ENCODE measurements at places on chromosomes 5 and 9. TPM values are rescaled to one million over a fixed set of nuclear protein-coding genes. Genes with fewer than 3 reads are reported as not detected.

TRIM36 gene
- total RNA-seq, result 42.6 TPM

NR2F1 gene
- total RNA-seq, result 21.1 TPM

MARVELD2 gene
- 13.7 TPM for total RNA-seq

SMIM3 gene
- 24.6 TPM for total RNA-seq

MSMP gene
- total RNA-seq, result not detected

TAF11L10 gene
- not detected for total RNA-seq

SLC6A7 gene
- total RNA-seq, result not detected

CFAP90 gene
- total RNA-seq, result 0.22 TPM

SURF2 gene
- 19.6 TPM for total RNA-seq

CDKN2AIPNL gene
- total RNA-seq, result 78.9 TPM

NDUFS6 gene
- total RNA-seq, result 54.2 TPM

PCDHB9 gene
- total RNA-seq, result 3.1 TPM

WNK2 gene
- total RNA-seq, result 16.7 TPM

FAM169A gene
- 23.8 TPM for total RNA-seq

ACTBL2 gene
- total RNA-seq, result not detected

GKAP1 gene
- 33.4 TPM for total RNA-seq

NR6A1 gene
- total RNA-seq, result 302 TPM

PLEKHG4B gene
- total RNA-seq, result 28.8 TPM

SLC34A3 gene
- not detected for total RNA-seq

PRR16 gene
- total RNA-seq, result not detected

EPB41L4A gene
- total RNA-seq, result 2.7 TPM

MPDZ gene
- total RNA-seq, result 64.1 TPM

ZFAND5 gene
- 119 TPM for total RNA-seq

ANKRD31 gene
- total RNA-seq, result 0.74 TPM

NEUROG1 gene
- not detected for total RNA-seq

C8G gene
- not detected for total RNA-seq

SMIM33 gene
- not detected for total RNA-seq

SLC4A9 gene
- not detected for total RNA-seq

TYRP1 gene
- total RNA-seq, result 0.75 TPM

PRUNE2 gene
- total RNA-seq, result 18.4 TPM

CAMK4 gene
- 5.0 TPM for total RNA-seq
